GM20000 (cell line): ENCODE measurements at places on chromosomes 5 and 9.

DNA sequence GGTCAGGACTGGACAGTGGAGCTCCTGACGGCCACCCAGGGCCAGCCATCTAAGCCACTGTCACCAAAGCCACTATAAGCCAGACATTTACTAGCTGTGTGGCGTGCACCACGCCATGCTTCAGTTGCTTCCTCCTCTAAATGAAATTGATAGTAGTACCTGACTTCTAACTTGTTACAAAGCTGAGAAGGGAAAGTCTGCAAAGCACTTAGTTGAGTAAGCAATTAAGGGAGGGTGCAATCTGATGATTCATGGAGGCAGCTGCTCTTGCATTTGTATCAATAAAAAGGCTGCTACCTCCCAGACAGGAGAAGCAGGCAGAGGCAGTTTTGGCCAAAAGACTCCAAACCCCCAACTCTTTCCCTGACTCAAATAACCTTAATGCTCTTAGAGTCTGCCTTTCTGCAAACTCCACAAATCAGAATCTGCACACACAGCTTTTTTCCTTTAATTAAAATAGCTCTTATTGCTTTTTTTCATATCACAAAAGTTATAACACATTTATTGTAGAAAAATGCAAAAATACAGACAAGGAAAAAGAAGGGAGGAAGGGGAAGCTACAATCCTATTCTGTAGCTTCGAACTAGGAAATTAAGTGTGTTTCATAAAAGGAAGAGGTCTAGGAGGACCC is 19.3 kb upstream of the RAPGEF1 start:
- no peak for DNase-seq

- no peak for DNase-seq
These were observed 20.3 kb upstream of the PCDH1 start for GRCh38 chr5:141898448-141899049.

GRCh38 chr5:169024421-169024820 is 276.5 kb downstream of the SLIT3 start:
- DNase-seq: no peak

GRCh38 chr9:91491624-91492023 is 68.0 kb upstream of the NFIL3 start:
- DNase-seq: no peak

DNA sequence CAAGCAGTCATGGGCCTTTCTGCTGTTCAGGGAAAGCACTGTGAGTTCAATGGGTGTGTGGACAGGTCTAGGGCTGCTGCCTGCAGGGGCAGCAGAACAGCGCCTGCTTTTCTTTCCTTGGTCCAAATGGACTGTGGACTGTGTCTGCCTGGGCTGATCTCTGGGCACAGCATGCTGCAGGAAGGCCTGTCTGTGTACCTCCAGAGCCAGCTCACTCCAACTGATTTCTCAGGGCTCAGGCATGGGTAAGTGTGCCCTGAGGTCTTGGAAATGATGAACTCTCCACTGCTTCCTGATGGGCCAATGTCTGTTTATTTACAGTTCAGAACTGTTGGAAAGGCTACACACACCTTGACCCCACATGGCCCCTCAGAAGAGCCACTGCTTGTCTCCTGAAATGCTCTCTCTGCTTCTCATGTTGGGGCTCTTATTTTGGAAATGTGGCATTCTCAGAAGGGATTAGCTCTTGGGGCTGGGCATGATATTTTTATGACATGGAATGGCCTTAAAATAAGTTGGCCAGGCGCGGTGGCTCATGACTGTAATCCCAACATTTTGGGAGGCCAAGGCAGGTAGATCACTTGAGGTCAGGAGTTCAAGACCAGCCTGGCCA is 27.0 kb downstream of the SLC22A4 start:
- DNase-seq: no peak

- DNase-seq: no peak
These were observed 92.2 kb downstream of the TNC start for GRCh38 chr9:115025721-115026120.
